Lung (tissue), 17 donors: ENCODE measurements at places on chromosomes 2 and 18.

- H3K4me3 ChIP-seq = no peak overlapping the region
- no peaks in the 10 kb centered on the region for H3K27me3 ChIP-seq
- H3K36me3 ChIP-seq = no peaks in the 10 kb centered on the region
- peaks cover 4% of the 10 kb centered on the region for H3K4me1 ChIP-seq
Measured at GRCh38 chr2:238127165-238128060, 11.1 kb upstream of the KLHL30 start.

DNA sequence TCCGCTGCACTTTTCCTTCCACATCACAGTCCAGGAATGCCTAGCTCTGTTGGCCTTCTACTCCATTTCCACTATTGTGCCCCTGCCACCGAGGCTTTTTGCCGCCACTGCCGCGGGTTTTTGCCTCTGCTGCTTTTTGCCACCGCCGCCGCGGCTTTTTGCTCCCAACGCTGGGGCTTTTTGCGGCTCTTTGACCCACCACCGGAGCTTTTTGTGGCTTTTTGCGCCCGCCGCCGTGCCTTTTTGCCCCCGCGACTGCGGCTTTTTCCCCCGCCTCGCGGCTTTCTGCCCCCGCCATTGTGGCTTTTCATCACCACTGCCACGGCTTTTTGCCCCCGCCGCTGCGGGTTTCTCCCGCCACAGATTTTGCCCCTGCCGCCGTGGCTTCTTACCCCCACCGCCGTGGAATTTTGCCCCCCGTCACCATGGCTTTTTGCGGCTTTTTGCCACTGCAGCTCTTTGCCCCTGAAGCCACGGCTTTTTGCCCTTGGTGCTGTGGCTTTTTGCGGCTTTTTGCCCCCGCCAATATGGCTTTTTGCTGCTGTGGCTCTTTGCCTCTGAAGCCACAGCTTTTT is 2798.7 kb upstream of the TEKT4 start:
- H3K27ac ChIP-seq = no peak overlapping the region
- H3K4me1 ChIP-seq = no peaks in the 10 kb centered on the region
- H3K27me3 ChIP-seq = no peaks in the 10 kb centered on the region
- no peaks in the 10 kb centered on the region for H3K36me3 ChIP-seq
- H3K4me3 ChIP-seq = no peak overlapping the region

- H3K27ac ChIP-seq = no peak overlapping the region
- H3K4me1 ChIP-seq = no peaks in the 10 kb centered on the region
- H3K27me3 ChIP-seq = no peaks in the 10 kb centered on the region
- no peak for DNase-seq
- no peak overlapping the region for H3K4me3 ChIP-seq
- H3K36me3 ChIP-seq = no peaks in the 10 kb centered on the region
Measured at GRCh38 chr2:149132901-149133300, 94.4 kb downstream of the LYPD6B start.

DNA sequence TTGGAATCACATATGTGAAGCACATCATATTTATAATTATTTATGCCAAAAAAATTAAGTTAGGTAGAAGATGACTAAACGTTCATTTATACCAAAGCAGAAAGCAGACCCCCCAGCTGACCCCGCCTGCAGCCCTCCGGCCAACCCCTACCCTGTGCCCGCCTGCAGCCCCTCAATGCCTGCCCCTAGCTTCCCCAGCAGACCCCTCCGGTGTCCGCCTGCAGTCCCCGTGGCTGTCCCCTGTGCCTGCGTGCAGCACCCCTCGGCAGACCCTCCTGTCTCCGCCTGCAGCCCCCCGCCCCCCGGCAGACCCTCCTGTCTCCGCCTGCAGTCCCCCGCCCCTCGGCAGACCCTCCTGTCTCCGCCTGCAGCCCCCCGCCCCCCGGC is 136.2 kb downstream of the NFATC1 start:
- no peaks in the 10 kb centered on the region for H3K4me1 ChIP-seq
- H3K27ac ChIP-seq = no peak overlapping the region
- peaks cover 7% of the 10 kb centered on the region for H3K36me3 ChIP-seq
- H3K4me3 ChIP-seq = no peak overlapping the region
- no peak for DNase-seq

DNA sequence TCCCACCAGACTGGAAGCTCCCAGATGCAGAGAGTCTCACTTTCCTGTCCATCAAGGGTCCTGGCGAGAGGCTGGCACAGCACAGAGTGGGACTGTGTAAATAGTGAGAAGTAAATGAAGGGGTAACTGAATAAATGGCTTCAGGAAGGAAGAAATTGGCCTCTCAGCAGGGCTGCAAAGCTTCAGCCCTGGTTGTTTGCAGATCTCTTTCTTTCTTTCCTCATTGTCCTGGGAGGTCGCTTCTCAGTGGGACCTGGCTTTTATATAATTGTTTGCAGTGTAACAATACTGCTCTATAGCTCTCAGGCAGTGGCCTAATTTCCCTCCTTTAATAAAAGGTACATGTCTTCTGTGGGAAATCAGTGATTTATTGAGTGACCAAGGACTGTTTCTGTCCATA is 74.9 kb upstream of the GPR45 start:
- no peak overlapping the region for H3K4me3 ChIP-seq
- H3K27me3 ChIP-seq = peaks cover 2% of the 10 kb centered on the region
- no peak for DNase-seq
- H3K27ac ChIP-seq = no peak overlapping the region
- no peaks in the 10 kb centered on the region for H3K4me1 ChIP-seq

DNA sequence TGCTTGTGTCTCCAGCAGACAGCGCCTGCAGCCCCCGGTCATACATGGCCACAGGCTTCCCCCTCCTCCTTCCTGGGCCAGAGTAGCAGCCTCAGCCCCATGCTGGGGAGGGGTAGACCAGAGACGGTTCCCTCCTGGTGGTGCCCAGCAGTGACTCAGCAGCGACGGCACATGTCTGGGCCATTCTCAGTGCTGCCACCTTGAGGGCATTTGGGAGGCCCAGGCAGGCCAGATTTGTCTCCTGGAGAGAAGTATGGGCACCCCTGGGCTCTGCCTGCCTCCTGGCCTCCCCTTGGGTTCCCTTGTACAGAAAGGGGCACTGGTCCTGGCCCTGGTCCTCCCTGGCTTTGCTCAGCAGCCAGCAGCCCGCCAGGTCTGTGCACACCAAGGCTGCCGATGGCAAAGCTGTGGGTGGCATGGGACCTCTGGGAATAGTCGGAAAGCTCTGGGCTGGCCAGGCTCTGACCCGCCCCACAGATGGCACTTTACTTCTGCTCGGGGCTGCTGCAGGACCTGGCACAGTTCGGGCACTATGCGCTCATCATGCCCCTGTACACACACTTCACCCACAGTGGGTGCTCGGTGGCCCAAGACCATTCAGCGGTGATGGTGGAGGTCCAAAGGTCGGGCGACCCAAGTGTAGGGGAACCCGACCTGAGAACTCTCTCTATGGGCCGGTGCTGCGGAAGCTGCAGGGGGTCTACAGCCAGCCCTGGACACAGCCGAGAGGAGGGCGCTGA is 11.4 kb upstream of the ALPI start:
- DNase-seq = no peak
- H3K27me3 ChIP-seq = no peaks in the 10 kb centered on the region
- no peak overlapping the region for H3K4me3 ChIP-seq
- H3K4me1 ChIP-seq = peaks cover 2% of the 10 kb centered on the region
- H3K27ac ChIP-seq = no peak overlapping the region
- H3K36me3 ChIP-seq = no peaks in the 10 kb centered on the region

DNA sequence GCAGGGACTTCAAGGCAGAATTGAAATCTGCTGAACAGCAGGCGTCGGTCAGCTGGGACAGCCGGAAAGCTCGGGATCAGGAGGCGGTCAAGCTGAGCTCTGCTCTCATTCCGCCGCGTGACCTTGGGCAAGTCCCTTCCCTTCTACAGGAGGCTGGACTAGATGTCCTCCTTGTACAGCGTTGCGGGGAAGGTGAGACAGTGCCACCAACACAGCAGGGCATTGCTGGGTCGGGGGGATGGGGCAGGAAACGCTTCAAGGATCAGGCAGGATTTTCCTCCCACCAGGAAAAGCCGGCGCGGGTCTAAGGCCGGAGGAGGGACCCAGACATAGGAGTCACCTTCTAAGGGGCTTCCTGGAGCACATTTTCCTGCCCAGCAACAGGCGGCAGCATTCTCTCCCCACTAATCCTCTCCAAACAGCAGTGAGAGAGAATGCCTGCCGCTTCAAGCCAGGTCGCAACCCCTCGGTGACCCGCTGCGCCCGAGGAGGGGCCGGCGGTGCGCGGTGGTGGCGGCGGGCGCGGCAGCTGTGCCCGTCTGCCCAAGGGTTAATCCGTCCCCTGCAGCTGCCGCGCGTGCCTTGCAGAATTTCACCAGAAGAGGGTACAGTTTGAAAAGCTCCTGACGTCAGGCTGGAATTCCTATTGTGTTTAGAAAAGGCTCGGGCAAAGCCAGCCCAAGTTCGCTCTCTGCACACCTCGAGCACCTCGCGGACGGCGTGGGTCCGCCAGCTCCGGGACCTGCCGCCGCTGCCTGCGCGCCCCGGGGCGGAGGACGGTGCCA is at the start of gene KCNF1:
TSS of gene KCNF1 (plus strand) at position 644 of the 785 bp plus-strand sequence. CDS start 493 bp downstream, outside the sequence.
- H3K4me1 ChIP-seq = peaks cover 11% of the 10 kb centered on the region
- H3K27ac ChIP-seq = no peak within 1 kb of the TSS
- no peaks in the 10 kb centered on the region for H3K36me3 ChIP-seq
- peak; percentile 86 for DNase-seq
- no peak within 1 kb of the TSS for H3K4me3 ChIP-seq
- peaks cover 19% of the 10 kb centered on the region for H3K27me3 ChIP-seq

DNA sequence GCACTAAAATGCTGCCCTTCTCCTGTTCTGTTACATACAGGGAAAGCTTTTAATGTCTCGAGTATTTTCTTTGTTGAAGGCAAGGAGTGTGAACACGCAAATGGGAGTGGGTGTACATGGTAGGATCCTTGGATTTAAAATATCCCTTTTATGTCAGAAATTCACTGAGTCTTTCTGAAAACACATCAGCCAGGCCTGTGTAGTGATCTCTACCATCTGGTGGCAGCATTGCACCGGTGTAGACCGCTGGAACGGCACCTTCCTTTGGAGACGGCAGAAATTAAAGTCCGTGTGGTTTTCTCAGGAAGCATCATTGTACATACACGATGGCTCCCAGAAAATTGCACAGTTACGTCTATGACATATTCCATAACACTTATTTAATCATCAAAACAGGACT is 515.8 kb downstream of the GALR1 start:
- no peaks in the 10 kb centered on the region for H3K4me1 ChIP-seq
- H3K36me3 ChIP-seq = no peaks in the 10 kb centered on the region
- DNase-seq = peak; percentile 37
- no peak overlapping the region for H3K27ac ChIP-seq
- H3K4me3 ChIP-seq = no peak overlapping the region

DNA sequence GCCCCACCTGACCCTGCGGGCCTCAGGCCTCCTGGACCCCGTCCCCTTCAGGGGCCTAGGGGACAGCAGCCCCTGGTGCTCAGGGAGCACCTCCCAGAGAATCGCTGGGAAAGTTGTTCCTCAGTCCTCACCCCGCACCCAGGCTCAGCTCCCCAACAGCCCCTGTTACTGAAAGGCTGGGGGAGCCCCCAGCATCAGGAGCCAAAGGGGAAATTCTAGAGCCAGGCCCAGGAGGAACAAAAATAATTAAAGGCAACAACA is 76.0 kb downstream of the MEX3C start:
- H3K27ac ChIP-seq = no peak overlapping the region
- H3K27me3 ChIP-seq = no peaks in the 10 kb centered on the region
- H3K4me1 ChIP-seq = no peaks in the 10 kb centered on the region
- no peaks in the 10 kb centered on the region for H3K36me3 ChIP-seq

GRCh38 chr2:168910330-168910729 is 9.2 kb downstream of the G6PC2 start:
- DNase-seq = no peak
- no peak overlapping the region for H3K27ac ChIP-seq
- H3K27me3 ChIP-seq = no peaks in the 10 kb centered on the region
- no peaks in the 10 kb centered on the region for H3K36me3 ChIP-seq
- H3K4me1 ChIP-seq = no peaks in the 10 kb centered on the region

DNA sequence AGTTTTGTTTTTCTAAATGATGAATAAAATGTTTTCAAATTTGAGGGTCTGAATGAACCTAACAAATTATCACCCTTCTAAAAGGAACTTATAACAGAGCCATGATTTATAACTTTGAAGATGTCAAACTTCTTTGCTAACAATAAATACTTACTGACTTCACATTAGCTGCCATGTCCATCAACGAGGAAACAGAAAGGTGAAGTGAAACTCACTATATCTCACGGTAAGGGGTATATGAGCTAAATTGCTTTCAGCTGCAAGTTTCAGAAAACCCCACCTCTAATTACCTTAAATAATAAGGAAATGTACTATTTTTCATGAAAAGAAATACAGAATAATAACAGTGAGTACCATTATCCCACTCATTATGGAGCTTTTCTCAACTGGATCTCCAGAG is 350.8 kb upstream of the NT5C1B start:
- H3K27ac ChIP-seq = no peak overlapping the region
- no peak for DNase-seq
- H3K4me3 ChIP-seq = no peak overlapping the region

DNA sequence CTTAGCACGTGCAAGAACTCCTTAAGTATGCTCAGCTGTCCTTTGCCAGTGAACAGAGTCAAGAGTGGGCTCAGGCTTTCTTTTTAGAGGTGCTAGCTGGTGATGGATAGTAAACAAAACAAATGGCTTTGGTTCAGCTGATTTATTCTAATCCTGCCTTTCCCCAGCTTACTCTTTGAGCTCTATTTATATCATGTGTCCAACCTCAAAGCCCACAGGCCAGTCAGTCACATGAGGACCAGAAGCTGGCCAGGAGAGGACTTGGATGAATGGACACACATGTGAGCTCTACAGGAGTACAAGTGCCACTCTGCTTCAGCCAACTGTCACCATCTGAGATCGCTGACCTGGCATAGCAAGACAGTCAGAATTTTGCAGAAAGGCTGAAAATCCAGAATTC is 59.4 kb downstream of the STK39 start:
- H3K4me1 ChIP-seq = peaks cover 3% of the 10 kb centered on the region
- H3K27ac ChIP-seq = no peak overlapping the region
- no peak overlapping the region for H3K4me3 ChIP-seq
- no peak for DNase-seq

- no peak overlapping the region for H3K27ac ChIP-seq
- DNase-seq = peak; percentile 4
- no peaks in the 10 kb centered on the region for H3K27me3 ChIP-seq
- no peak overlapping the region for H3K4me3 ChIP-seq
- peaks cover 12% of the 10 kb centered on the region for H3K36me3 ChIP-seq
Measured at GRCh38 chr2:37080266-37080665, 3.9 kb downstream of the HEATR5B start.

- no peaks in the 10 kb centered on the region for H3K4me1 ChIP-seq
- no peak overlapping the region for H3K4me3 ChIP-seq
- H3K27me3 ChIP-seq = no peaks in the 10 kb centered on the region
- no peaks in the 10 kb centered on the region for H3K36me3 ChIP-seq
- no peak overlapping the region for H3K27ac ChIP-seq
Measured at GRCh38 chr2:128817171-128817570, 498.5 kb upstream of the HS6ST1 start.

DNA sequence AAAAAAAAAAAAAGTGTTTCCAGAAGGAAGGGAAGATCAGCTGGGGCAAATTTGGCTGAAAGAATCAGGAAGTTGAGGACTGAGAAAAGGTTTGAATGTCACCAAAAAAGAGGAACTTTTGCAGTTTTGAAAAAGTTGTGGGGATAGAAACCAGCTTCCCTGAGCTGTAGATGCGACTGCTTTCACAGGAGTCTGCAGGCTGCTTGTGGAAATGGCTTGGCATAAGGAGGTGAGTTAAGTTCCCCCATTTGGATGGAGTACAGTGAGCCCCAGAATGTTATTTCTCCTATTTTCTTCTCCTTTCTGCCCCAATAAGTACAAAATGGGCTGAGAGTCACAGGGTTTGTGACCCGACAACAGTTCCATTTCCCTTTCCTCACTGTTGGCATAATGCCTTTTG is 16.5 kb upstream of the ME2 start:
- no peaks in the 10 kb centered on the region for H3K36me3 ChIP-seq
- H3K4me3 ChIP-seq = no peak overlapping the region
- H3K27ac ChIP-seq = no peak overlapping the region
- no peaks in the 10 kb centered on the region for H3K27me3 ChIP-seq

- peaks cover 4% of the 10 kb centered on the region for H3K4me1 ChIP-seq
- no peak overlapping the region for H3K4me3 ChIP-seq
- no peaks in the 10 kb centered on the region for H3K36me3 ChIP-seq
- DNase-seq = no peak
- no peaks in the 10 kb centered on the region for H3K27me3 ChIP-seq
Measured at GRCh38 chr2:109372614-109373013, 241.2 kb downstream of the SEPTIN10 start.
